GM19239 (cell line): ENCODE measurements at places on chromosomes 16 and 17.

DNA sequence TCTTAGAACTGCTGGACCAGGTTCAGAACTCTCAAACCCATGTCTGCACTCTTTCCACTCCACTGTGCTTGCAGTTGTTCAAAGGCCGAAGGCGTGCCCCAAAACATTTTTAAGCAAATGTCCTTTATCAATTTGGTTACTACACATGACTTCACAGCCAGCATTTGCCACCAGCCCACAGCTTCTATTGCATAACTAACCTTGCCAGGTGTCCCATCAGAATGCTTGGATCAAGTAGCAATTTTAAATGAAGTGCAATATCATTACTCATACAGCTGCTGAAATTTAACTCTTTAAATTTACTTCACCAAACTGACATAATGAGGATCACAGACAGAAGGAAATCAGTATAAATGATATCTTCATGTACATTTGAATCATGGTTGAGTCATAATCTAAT, 29.8 kb upstream of the HS3ST3A1 start:
- no peak for DNase-seq

- no peak for DNase-seq
These were observed 128.9 kb downstream of the MRM1 start for GRCh38 chr17:36730095-36730808.

- no peak for DNase-seq
These were observed 14.3 kb downstream of the SLC16A3 start for GRCh38 chr17:82242977-82243647.

DNA sequence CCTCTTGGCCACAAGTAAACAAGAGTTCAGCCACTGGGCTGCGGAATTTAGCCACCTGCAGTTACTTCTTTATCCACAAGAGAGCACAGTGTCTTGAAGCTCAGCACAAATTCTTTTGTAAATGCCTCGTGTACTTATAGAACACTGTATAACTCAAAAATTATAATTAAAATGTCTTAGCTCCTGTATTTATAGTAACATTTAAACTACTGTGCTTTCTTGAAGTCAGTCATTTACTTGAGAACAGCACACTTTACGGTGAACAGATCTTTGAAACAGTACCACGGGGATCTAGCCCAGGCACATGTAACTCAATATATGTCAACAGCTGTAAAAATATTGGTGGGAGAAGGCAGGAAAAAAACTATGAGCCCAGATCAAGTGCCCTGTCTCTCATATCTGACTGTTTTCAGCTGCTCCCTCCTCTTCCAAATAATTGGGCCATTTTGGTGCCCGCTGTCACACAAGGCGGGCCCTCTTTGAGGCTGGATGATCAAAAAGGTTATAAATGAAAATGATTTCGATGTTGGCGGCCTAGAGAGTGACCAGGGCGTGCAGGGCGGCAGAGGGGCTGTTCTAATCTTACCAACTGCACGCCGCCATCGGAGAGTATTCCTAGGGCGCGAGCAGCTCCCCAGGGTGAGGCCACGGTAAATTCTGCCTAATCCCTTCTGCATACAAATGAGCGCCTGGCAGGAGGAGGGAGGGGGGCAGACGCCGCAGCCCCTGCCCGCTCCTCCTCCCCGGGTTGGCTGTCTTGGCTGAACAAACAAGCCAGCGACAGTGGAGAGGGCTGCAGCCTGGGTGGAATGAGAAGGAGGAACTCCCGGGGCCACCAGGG, 183.2 kb downstream of the C16orf78 start:
- no peak for DNase-seq

DNA sequence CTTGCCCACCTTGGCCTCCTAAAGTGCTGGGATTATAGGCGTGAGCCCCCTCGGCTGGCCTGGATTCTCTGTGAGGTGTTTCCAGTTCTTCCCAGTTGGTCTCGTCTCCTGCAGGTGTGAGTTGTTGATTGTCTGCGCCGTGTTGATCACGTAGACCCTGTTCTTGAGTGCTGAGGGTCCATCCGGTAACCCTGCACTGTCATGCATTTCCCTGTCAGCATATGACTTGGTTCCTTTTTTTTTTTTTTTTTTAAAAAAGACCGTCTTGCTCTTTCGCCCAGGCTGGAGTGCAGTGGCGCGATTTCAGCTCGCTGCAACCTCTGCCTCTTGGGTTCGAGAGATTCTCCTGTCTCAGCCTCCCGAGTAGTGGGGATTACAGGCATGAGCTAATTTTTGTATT, 17.3 kb downstream of the MGRN1 start:
- DNase-seq, result no peak
